ENCODE measurements at places on chromosomes 2 and 18.

DNA sequence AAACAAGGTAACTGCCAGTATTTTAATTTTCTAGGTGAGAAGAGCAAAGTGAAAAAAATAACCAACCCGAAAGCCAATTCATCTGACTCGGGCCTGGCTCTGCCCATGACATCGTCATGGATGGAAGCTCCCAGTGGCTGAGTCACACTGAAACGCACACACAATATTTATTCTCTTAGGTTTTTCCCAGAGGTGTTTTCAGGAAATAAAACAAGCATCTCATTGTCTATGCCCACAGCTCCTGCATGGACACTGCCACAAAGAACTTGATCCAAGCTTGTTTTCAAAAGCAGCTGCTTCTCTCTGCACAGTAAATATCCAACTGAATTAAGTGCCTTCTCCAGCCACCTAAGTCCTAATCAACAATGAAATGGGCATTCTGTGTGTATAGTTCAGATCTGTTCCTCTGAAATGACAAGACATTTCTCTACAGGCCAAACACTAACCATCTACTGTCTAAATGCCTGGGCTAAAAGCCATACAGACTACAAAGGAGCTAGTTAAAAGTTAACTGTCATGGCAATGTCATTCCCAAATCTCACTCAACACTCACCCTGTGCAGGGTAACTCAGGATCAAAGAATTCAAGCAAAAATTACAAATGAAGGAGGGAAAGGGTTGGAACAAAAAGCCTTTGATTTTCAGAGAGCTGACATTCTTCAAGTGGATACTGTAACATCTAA lies 62.9 kb downstream of the RPL31 start:
- no peak for DNase-seq

GRCh38 chr18:42742969-42743368 lies 372.5 kb downstream of the RIT2 start:
- DNase-seq, result no peak

- DNase-seq, result no peak
Observed at GRCh38 chr2:48278590-48278989, 251.4 kb upstream of the STON1 start.

DNA sequence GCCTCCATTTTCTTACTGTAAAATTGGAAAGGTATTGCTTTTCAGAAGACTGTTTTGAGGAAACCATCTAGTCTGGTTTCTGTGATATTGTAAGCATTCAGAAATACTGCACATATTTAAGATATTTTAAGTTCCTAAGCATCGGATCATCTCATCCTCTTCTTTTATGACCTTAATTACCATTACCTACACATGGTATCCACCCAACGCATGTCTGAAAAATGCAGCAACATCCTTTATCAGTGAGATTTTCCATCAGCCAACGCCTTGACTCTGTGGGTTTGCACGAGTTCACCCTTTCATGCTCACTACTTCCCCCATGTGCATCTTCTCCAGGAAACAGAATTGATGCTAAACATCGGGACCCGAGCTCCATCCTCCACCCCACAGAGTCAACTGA lies 84.3 kb downstream of the COL4A4 start:
- DNase-seq, result no peak

- no peak for DNase-seq
Observed at GRCh38 chr2:71150082-71150816, 19.8 kb downstream of the MPHOSPH10 start.

GRCh38 chr2:144679942-144680341 lies 160.0 kb upstream of the ZEB2 start:
- no peak for DNase-seq

DNA sequence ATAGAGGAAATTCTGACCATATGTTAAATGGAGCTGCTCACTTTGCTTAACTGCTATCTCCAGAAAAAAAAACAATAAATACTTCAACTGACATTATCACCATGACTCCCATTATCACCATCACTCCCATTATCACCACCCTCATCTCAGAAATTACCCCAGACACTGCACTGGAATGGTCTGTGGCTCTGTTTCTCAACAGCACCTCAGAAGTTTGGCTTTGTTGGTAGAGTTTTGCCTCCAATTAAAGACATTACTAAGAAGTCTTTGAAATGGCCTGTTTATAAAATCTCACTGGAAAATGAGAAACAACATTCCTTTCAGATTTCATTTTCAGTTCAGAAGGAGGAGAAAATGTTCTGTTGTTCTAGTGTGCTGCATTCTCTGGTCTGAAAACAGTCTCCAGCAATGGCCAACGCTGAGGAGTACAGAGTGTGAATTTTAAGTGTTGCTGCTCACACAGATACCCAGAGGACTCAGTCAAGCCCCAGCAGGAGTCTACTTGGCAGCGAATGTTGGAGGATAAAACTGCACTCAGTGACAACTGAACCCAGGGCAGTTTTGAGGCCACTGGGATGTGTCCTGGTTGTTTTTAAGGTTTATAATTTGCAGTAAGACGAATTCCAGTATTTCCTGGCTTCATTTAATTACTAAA lies 364.5 kb upstream of the CDH2 start:
- no peak for DNase-seq

GRCh38 chr2:81545626-81546025 lies 1241.1 kb upstream of the LRRTM1 start:
- DNase-seq, result no peak

Data from activated CD8-positive, alpha-beta memory T cell treated with anti-CD3 and anti-CD28 coated beads for 1 hour (primary cell).